ENCODE measurements at places on chromosomes 3 and 15.

GRCh38 chr15:92820236-92821021 is 79.7 kb upstream of the CHD2 start:
- peak; percentile 90 for DNase-seq

DNA sequence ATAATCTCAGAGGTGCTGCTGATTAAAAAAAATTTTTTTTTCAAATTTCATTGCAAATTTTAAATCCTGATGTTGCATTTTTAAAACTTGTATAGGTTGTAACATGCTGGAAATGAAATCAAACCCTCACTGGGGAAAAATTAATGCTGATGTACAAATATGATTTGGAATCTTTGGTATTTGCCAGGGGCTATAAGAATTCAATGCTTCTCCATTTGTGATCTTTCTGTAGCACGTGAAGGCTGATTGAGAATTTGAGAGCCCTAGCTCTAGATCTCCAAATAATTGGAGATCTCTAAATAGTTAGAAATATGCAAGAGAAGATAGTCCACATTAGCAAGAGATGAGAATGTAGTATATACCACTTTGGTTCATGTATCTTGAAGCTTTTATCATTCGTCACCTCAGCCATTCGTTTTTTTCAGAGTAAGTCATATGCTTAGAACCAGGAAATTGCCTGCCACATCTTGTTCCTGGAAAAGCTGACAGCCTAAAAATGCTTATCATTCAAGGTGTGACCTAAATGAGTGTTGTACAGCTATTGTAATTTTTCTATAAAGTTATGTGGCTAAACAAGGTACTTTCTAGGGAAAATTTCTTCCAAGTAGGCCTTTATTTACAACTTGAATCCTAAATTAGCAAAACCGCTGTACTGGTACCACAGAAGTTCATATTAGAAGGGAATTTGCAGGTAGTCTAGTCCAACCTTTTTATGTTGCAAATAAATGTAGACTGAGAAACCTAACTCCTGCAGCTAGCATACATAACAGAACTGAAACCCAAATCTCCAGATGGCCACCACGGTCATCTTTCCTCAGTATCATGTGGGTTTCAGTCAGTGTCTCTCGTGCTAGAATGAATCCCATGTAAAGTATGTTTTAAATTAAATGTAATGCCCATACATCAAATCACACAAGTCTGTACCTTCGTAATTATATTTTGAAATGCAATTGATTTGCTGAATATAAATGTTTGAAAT is 48.5 kb downstream of the FNDC3B start:
- no peak for DNase-seq

DNA sequence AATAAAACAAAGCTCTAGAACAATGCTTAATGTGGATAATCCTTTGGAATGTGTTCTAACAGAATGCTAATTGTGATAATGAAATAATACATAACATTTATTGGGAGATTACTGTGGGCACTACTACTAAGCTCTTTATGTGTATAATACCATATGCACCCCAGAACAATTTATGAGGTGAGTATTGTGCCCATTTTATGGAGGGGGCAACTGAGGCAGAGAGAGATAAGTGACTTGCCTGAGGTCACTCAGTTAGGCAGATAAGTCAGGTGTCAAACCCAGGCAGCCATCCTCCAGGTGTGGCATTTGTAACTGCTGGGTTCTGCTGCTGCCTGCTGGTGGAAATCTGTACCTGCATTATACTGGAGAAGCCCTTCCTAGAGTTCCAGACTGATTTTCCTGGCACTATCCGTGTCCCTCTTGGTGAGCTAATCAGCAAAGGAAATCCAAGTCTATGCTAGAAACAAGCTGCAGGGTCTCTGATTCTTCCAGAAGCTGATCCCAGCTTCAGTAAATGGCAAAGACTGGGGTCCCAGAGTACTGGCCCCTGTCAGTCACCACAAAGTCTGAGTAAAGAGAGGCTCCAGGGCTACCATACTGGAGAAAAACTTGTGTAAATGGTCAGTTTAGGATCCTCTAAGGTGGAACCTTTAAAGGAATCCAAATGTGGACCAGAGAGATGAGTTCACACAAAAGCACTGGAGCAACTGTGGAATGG is 22.6 kb upstream of the RBP1 start:
- no peak for DNase-seq

GRCh38 chr15:63151665-63152064 is 5.6 kb downstream of the RPS27L start:
- no peak for DNase-seq

DNA sequence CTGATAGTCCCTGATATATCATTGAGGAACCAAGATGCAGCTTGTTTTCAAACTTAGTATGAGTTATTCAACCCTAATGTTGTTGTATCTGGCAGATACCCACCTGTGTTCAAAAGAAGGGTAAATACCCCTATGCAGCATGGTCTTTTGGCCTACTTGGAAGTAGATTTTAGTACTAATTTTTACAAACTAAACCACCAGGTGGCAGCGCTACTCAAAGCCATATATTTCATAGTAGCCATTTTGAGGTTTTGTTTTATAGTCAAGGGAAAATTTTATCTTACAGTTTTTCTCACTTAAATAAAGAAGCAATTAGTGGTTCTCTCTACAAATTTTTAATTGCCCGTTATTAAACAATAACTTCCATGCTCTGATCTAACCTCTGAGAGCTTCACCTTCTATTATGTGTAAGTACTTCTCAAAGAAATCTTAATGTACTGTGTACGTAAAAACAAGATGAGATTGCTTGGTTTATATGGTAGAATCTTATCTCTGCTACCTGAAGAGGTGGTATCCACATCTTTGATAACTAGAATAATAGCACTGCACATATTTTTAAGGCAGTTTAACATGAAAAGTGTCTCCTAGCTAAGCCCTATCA is 31.5 kb upstream of the MLF1 start:
- DNase-seq = peak; percentile 56

- DNase-seq = no peak
Observed at GRCh38 chr3:15052335-15053242, 12.5 kb downstream of the MRPS25 start.

DNA sequence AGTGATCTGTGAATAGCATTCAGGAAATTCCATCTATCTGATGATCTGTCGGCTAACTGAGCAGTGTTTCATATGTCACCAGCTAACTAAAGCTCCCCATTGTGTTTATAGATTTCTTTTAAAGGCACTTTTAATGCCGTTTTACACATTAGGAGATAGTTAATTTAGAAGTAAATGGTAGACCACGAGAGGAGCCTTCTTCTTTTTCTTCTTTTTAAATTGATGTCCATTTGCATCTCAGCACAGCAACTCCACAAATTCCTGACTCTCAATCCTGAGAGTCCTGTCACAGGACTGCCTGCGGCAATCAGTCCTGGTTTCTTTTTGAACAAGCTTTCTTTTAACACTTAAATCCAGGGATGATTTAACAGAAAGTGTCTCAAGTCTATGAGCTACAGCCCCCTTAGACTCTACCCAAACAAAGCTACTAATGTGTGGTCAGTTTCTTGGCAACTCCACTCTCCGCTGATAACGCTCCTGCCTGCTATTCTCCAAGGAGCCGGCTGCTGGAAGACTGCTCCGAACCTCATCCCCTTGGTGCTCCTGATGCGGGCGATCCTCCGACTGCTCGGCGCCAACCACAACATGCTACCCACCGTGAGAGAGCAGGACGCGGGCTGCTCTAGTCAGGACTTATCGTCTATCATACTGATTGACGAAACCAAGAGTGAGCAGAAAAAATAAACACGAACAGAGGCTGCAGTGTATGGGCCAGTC is 421.4 kb downstream of the MECOM start:
- no peak for DNase-seq

DNA sequence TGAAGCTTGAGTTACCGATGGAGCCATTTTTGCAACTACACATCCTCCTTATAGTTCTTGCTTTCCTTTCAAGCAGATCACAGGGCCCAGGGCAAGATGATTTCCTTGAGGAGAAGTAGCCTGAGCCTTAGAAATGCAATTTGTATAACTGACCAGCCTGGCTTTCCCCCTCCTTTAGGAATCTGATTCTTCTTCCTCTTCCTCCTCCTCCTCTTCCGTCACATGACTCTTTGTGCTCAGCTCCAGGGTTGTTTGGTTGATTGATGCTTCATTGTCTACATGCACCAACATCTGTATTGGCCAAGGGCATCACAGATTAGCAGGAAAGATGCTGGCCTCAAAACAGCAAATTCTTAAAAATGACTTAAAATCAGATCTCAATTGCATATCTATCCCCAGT is 3.3 kb downstream of the SNAPC5 start:
- DNase-seq = no peak

- DNase-seq = no peak
Observed at GRCh38 chr3:60303160-60303559, 948.1 kb downstream of the FHIT start.

- DNase-seq = no peak
Observed at GRCh38 chr3:195911946-195912270, 3.6 kb upstream of the TNK2 start.

Measured in CD4-positive, alpha-beta T cell treated with Interleukin-12 subunit alpha and Interleukin-12 subunit beta, for 1 hour (primary cell).